HepG2 (cell line): ENCODE measurements at places on chromosomes 12 and 14. TPM values are rescaled to one million over a fixed set of nuclear protein-coding genes. Genes with fewer than 3 reads are reported as not detected.
A peak's percentile ranks its signal among the peaks of the same experiment; 100 is the strongest.

GRCh38 chr12:109910969-109911348 is 10.9 kb downstream of the TCHP start:
- H3K27me3 ChIP-seq, result no peaks in the 10 kb centered on the region
- peak; percentile 55 for DNase-seq
- H3K36me3 ChIP-seq, result peaks cover 60% of the 10 kb centered on the region; the same call in 2 of the 3 replicates
- H3K27ac ChIP-seq, result peak overlapping the region; percentile 11

Gene NPFF
- 0.51 TPM in 1 of 2 replicates, not detected in the other for total RNA-seq

GRCh38 chr14:51082349-51082748 is 12.6 kb downstream of the TRIM9 start:
- no peaks in the 10 kb centered on the region for H3K27me3 ChIP-seq
- no peaks in the 10 kb centered on the region for H3K36me3 ChIP-seq
- no peak overlapping the region for H3K27ac ChIP-seq

DNA sequence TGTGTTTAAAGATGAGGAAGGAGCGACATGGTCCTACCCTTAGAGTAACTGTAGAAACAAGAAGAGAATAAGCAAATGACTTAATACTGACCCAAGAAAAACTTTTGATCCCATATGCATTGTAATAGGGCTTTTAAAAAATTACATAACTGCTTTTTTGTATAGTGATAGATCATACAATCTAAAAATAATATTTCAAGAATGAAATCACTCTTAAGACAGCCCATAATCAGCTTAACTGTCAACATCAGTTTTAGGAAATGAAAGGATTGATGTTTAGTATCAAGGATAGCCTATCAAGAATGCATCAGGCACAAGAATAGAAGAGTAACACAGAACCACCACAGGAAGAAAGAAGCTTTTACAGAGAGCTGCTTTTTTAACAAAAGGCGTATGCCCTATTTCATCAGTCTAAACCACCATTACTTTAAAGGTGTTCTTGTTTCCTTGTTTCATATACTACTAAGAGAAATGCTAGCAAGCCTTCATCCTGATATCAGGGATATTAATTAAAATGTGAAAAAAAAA is 64.5 kb downstream of the MARK3 start:
- peaks cover 16% of the 10 kb centered on the region for H3K4me1 ChIP-seq
- DNase-seq, result no peak
- H3K27ac ChIP-seq, result no peak overlapping the region
- no peaks in the 10 kb centered on the region for H3K27me3 ChIP-seq

Gene CPSF6
- total RNA-seq, result 61.1 and 71.0 TPM in 2 replicates

GRCh38 chr12:68310370-68310769 is 21.8 kb downstream of the MDM1 start:
- DNase-seq, result no peak
- H3K27me3 ChIP-seq, result no peaks in the 10 kb centered on the region
- no peaks in the 10 kb centered on the region for H3K4me1 ChIP-seq
- H3K27ac ChIP-seq, result no peak overlapping the region
- H3K4me3 ChIP-seq, result no peak overlapping the region

- DNase-seq, result no peak
- no peak overlapping the region for H3K4me3 ChIP-seq
- no peaks in the 10 kb centered on the region for H3K4me1 ChIP-seq
- no peaks in the 10 kb centered on the region for H3K36me3 ChIP-seq
- H3K27me3 ChIP-seq, result peaks cover 6% of the 10 kb centered on the region; the same call in 1 of the 3 replicates
Measured at GRCh38 chr12:124044809-124045321, 71.8 kb downstream of the ZNF664 start.

GRCh38 chr12:15613981-15614380 is 175.2 kb downstream of the EPS8 start:
- no peak overlapping the region for H3K27ac ChIP-seq
- no peak overlapping the region for H3K4me3 ChIP-seq
- H3K36me3 ChIP-seq, result no peaks in the 10 kb centered on the region; the same call in 2 of the 3 replicates
- no peak for DNase-seq
- peaks cover 24% of the 10 kb centered on the region for H3K4me1 ChIP-seq
- no peaks in the 10 kb centered on the region for H3K27me3 ChIP-seq

DNA sequence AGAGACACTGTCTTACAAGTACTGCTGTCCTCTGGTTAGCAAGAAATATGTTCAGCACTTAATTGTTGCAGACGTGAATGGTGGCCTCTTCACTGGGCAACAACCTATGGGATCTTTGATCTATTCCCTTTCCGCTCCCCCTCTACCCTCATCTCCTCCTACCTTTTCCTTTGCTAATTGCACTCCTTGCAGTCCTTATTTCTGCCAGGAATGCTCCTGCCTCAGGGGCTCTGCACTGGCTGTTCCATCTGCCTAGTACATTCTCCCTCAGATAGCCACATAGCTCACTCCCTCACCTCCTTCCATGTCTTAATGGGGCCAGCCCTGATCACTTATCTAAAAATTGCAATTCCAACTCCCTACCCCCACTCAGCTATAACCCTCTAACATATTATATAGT is 4.5 kb upstream of the NFYB start:
- H3K4me1 ChIP-seq, result peaks cover 9% of the 10 kb centered on the region
- no peaks in the 10 kb centered on the region for H3K36me3 ChIP-seq
- no peak overlapping the region for H3K4me3 ChIP-seq
- H3K27me3 ChIP-seq, result peaks cover 8% of the 10 kb centered on the region; the same call in 1 of the 3 replicates
- no peak for DNase-seq

DNA sequence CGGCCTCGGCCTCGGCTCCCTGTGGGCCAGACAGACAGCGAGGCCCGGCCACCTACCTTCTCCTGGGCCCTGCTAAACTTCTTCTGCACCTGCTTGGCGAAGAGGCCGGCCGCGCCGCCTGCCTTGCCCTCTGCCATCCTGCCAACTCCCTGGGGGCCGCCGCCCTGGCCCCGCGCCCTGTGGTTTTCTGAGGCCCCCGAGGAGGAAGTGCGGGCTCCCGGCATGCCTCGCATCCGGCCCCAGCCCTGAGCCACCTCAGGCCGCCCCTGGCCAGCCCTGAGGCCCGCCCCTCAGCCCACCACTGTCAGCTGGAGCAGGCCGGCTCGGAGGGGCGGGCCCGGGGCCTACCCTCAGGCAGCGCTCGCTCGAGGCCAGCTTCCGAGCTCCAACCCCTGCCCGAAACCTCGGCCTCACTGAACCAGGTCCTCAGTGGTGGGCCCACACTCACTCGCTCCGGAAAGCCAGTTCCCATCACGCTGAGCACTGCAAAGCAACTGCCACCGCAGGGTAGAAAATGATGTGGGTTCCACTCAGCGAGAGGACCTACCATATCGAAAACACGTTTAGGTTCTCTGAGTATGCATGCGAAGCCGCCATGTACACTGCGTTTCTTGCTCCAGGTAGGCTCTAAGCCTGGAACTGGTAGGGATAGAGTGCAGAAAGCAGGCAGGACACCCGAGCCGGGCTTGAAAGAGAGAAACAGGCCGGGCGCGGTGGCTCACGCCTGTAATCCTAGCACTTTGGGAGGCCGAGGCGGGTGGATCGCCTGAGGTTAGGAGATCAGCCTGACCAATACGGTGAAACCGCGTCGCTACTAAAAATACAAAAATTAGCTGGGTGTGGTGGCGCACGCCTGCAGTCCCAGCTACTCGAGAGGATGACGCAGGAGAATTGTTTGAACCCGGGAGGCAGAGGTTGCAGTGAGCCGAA is at the start of gene BIN2:
Gene BIN2 (minus strand): TSS at position 209 of the 930 bp plus-strand sequence. CDS start 72 bp downstream, at position 137.
- peaks cover 11% of the 10 kb centered on the region; the same call in 1 of the 2 replicates for H3K4me1 ChIP-seq
- H3K27ac ChIP-seq, result no peak within 1 kb of the TSS
- no peaks in the 10 kb centered on the region for H3K36me3 ChIP-seq
- 0 out of 3 replicates have a peak, but pooled peaks cover 5% of the 10 kb centered on the region for H3K27me3 ChIP-seq
- no peak within 1 kb of the TSS for H3K4me3 ChIP-seq
- no peak for DNase-seq

Gene HSPB8
- 0.44 and 0.49 TPM in 2 replicates for total RNA-seq

Gene EML1
- total RNA-seq, result 1.3 and 1.7 TPM in 2 replicates

- H3K27me3 ChIP-seq, result peaks cover 3% of the 10 kb centered on the region
- no peak for DNase-seq
- H3K4me1 ChIP-seq, result peaks cover 13% of the 10 kb centered on the region
- no peak overlapping the region for H3K4me3 ChIP-seq
- H3K27ac ChIP-seq, result no peak overlapping the region
Measured at GRCh38 chr12:54172168-54172567, 16.6 kb downstream of the SMUG1 start.

- H3K27ac ChIP-seq, result no peak overlapping the region
- no peaks in the 10 kb centered on the region for H3K4me1 ChIP-seq
- no peaks in the 10 kb centered on the region for H3K27me3 ChIP-seq
- H3K4me3 ChIP-seq, result no peak overlapping the region
- no peaks in the 10 kb centered on the region for H3K36me3 ChIP-seq
Measured at GRCh38 chr14:21974741-21975140, 301.1 kb upstream of the OR4E1 start.

Gene MANSC1
- 4.2 and 4.4 TPM in 2 replicates for total RNA-seq

- no peak for DNase-seq
- no peak overlapping the region for H3K4me3 ChIP-seq
- peaks cover 14% of the 10 kb centered on the region for H3K4me1 ChIP-seq
- H3K36me3 ChIP-seq, result peaks cover 1% of the 10 kb centered on the region; the same call in 1 of the 2 replicates
Measured at GRCh38 chr12:32885831-32886230, 10.7 kb downstream of the PKP2 start.

- no peaks in the 10 kb centered on the region for H3K36me3 ChIP-seq
- H3K27me3 ChIP-seq, result no peaks in the 10 kb centered on the region
- peaks cover 28% of the 10 kb centered on the region for H3K4me1 ChIP-seq
- no peak overlapping the region for H3K27ac ChIP-seq
Measured at GRCh38 chr12:106181401-106182114, 42.8 kb upstream of the NUAK1 start.

DNA sequence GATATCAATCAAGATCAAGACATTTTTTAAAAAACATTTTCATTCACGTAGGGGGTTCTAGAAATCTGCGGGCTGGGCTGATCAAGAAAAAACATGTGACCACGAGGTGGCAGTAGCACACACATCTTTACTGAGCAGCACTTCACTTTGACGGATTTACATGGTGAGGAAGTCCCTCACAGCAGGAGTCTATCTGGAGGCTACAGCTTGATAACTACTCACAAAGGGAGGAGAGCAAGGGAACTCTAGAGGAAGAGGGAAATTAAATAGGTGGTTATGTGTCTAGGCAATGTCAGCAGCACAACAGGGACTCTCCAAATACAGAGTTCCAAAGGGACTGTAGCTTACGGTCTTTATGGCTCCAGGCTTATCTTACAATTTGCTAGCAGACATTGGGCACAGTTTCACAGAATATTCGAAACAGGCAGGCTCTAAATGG is 248.1 kb downstream of the DPY19L2 start:
- no peak overlapping the region for H3K27ac ChIP-seq
- DNase-seq, result peak; percentile 36
- no peaks in the 10 kb centered on the region for H3K4me1 ChIP-seq
- no peak overlapping the region for H3K4me3 ChIP-seq

DNA sequence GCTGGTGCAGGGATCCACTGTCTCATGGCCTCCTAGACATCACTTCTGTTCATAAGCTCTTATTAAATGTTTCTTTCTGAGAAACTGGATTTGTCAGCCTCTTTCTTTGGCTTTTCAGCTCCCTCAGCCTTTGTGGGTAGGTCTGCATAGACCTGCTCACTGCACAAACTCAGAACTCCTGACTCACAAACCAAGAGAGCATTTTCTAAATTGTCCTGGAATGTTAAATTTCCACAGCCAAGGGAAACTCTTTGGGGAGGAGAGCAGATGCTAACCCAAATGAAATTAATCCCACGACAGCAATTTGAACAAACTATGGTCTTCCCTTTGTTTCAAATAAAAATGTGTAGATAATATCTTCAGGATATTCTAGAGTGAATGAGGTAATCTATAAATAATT is 19.5 kb upstream of the CERS5 start:
- no peak for DNase-seq
- no peak overlapping the region for H3K4me3 ChIP-seq
- no peaks in the 10 kb centered on the region for H3K27me3 ChIP-seq
- peaks cover 2% of the 10 kb centered on the region; the same call in 1 of the 2 replicates for H3K36me3 ChIP-seq
- H3K27ac ChIP-seq, result no peak overlapping the region

Gene STON2
- total RNA-seq, result 11.0 and 13.8 TPM in 2 replicates

Gene KRT1
- not detected in 2 replicates for total RNA-seq

Gene KRT8
- 718 and 837 TPM in 2 replicates for total RNA-seq

DNA sequence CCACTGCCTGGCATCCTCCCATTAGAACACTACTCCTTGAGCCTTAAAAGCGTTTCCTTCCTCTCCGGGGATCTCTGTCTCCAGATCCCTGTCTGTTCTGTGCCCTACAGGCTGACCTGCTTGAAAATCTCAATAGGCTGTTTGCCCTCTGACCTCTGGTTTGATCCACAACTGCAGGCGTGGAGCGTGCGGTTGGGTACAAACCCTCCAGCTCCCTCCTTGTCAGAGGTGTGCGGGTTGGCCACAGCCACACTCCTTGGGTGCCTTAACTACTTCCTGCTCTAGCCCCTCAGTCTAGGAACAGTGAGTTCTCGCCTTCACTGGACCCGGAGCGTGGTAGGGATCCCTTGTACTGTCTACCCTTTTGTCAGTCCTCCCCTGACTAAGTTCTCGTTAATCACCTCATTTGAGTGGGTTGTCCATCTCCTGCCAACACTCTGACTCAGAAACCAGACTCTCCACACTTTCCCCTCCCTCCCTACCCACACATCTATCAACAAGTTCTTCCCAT is 33.1 kb downstream of the CMKLR1 start:
- DNase-seq, result no peak
- peaks cover 2% of the 10 kb centered on the region; the same call in 1 of the 2 replicates for H3K27me3 ChIP-seq
- H3K36me3 ChIP-seq, result no peaks in the 10 kb centered on the region

DNA sequence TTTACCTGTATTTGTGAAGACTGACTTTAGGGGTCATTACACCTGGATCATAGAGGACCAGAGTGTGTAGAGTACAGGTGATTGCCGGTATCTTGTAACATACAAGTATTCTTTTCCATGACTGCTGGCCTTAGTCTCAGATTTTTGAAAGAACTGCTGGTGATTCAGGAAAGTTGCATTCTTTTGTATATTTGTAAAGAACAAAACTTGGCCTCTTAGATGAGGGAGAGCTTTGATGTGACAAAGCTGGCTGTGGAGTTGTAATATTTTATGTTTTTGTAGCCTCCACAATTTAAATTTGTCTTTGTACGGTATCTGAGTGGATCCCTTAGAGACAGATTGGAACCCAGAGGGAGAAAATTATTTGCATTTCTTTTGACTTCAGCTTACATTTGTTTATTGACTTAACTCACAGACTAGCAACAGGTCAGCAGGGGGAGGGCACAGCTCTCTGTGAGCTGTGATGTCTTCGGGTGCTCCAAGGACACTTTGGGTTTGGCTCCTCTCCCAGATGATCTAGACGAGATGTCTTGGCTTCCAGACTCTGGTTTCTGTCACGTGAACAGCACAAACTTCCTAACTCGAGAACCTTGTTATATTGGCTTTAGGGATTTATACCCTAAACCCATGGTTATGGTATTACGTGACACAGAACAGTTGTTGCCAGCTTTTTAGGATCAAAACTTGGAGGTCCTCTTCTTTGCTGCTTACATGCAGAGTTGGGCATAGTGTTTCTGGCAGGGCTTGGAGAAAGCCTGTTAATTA is 65.9 kb downstream of the DAAM1 start:
- H3K4me1 ChIP-seq, result peaks cover 35% of the 10 kb centered on the region
- no peak for DNase-seq
- H3K27ac ChIP-seq, result peak overlapping the region; percentile 4
- no peaks in the 10 kb centered on the region for H3K27me3 ChIP-seq

Gene KRT6A
- not detected in 2 replicates for total RNA-seq

Gene RNU6-8
- under 0.01 TPM in 1 of 2 replicates, not detected in the other for total RNA-seq

- no peak for DNase-seq
- H3K4me3 ChIP-seq, result no peak overlapping the region
- no peaks in the 10 kb centered on the region for H3K36me3 ChIP-seq
- H3K27me3 ChIP-seq, result peaks cover 45% of the 10 kb centered on the region
- peaks cover 52% of the 10 kb centered on the region for H3K4me1 ChIP-seq
- H3K27ac ChIP-seq, result no peak overlapping the region
Measured at GRCh38 chr12:120369603-120370342, 809 bp upstream of the MSI1 start.
